ENCODE measurements at places on chromosomes 7 and 10. TPM values are rescaled to one million over a fixed set of nuclear protein-coding genes. Genes with fewer than 3 reads are reported as not detected.

GRCh38 chr10:1308962-1309616 lies 252.9 kb downstream of the WDR37 start:
- DNase-seq: no peak

The SFTPD gene
- 0.24 TPM for total RNA-seq

DNA sequence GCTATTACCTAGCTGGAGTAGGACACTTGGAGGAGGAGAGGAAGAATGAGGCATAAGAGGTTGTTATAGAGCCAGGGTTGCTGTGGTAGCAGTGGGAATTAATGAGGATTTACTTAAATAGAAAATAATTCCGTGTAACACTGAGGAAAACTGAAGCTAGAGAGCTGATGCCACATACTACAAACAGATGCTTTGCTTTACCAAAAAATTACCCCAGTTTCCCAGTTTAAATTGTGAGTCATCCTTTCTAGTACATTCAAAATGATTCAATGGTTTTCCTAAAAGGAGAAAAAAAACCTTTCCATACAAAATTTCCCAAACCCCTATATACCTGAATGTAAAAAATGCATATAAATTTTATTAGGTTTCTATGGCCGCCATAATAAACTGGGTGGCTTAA lies 58.3 kb downstream of the ZNF518A start:
- no peak for DNase-seq

DNA sequence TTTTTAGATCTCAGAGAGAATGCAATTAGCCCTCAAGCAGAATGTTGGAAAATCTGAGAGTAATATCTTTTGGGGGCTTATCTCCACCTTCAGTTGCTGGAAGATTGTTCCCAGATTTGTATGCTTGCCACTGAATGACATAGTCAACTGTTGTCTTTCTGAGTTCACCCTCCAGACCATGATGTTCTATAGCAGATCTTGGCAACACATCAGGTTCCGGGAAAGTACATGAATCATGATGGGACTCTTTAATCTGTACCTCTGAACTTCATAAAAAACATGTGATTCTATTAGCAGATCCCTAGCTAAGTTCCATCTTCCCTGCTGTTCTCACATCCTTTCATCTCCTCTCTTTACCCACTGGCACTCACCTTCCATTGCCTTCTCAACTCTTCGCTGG lies 68.9 kb downstream of the PLCE1 start:
- no peak for DNase-seq

GRCh38 chr10:96408201-96408600 lies 49.4 kb upstream of the OPALIN start:
- DNase-seq: no peak

DNA sequence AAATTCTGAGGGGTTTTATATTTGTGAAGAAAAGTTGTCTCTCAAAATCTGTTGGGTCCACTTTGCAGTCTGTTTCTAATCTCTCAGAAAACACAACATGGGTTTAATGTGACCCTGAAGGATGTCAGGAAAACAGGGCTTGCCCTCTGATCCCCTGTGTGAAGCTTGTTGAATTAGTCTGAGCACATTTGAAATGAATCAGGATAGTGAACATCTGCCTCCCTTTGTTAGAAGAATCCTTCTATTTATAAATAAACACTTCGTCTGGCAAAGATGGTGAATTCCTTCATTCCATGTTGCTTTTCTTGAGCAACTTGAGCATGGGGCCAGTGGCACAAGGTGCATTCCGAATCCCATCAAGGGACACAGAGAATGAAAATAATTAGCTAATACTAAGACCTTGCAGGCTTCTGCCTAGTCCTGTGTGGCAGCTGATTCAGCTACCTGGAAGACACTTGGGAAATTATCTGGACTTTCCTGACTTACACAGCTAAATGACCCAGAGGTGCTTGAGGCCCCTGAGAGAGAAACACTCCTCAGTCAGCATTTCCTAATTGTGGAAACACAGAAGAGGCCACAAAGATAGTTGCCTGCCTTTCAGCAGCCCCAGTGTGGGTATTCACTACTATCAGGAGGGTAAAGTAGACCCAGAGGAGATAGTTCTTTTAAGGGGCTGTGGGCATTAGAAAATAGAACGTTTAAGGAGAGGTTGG lies 305.5 kb downstream of the C7orf25 start:
- DNase-seq: no peak

DNA sequence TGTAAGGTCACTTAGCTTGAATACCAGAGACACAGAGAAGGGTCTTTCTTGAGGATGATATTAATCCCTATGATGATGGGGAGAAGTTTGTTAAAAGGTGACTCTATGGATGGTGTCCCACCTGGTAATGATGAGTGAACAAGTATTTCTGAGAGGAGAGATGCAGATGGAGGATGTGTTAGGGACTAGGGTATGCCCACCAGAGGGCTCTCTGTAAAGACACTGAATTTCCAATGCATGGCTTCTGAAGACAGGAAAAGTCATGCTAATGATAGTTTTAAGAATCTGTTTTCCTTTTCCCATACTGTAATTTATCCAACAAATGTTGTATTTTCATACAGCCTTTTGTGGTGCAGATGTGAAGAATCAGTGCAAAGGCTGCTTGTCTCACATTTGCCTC lies 1250.9 kb upstream of the CELF2 start:
- no peak for DNase-seq

GRCh38 chr7:73704640-73705550 lies 14.6 kb downstream of the STX1A start:
- DNase-seq: no peak

GRCh38 chr10:122490268-122490667 lies 28.9 kb downstream of the HTRA1 start:
- no peak for DNase-seq

The HMX2 gene
- 0.35 TPM for total RNA-seq

The LAMB1 gene
- total RNA-seq: 75.8 TPM

DNA sequence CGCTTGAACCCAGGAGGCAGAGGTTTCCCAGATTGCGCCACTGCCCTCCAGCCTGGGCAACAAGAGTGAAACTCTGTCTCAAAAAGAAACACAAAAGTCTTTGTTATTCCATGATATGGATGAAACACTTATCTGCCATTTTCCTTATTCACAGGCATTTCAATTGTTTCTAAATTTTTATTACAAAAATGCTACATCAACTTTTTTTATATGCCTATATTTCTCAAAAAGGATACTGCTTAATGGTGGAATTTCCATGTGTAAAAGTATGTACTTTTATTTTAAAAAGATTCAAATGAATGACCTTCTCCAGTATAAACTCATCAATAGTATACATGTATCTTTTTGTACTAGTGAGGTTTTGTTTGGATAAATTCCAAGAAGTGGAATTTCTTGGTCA lies 41.9 kb upstream of the STMP1 start:
- DNase-seq: no peak

DNA sequence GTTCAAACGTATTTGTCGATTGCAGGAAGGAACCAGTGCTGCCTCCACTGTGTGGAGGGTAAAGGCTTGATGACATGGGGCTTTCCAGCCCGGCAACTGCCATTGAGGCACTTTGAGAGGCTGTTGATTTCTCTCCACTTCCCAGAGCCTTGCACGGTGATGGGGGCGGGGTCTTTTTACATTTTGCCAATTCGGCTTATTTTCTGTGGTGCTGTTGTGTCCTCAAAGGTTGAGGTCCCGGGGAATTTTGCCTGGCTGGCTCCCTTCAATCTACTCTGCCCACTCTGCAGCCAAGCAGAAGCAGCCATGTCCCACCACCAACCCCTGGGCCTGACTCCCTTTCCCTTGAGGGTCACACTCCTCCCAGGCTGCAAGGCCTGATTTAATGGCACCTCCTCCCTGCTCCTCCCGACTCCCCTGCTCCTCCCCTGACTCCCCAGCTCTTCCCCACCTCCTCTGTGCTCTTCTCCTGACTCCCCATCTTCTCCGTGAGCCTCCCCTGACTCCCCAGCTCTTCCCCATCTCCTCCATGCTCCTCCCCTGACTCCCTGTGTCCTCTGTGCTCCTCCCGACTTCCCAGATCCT lies 39.0 kb downstream of the OAT start:
- DNase-seq: no peak

DNA sequence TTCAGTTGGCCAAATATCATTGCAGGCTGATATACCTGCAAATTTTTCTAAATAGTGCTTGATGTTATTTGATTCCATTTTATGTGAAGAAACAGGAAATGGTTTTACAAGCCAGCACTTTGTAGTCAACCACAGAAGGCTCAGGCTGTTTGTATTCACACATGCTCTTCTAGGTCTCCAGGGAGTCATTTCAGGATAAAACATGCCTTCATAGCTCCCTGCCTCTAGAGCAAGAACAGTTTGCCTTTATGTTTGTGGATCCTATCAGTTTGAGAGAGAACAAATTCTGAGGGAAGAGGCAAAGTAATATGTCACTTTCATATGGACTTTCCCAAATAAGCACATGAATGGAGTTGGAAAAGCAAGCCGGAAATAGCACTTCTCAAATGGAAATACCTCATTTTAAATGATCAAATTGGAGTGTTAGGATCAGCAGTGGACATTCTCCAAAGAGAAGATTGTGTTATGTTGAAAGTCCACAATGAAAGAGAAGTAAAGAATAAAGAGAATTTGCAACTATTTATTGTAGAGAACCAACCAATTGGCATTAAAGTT lies 277.6 kb downstream of the KCND2 start:
- DNase-seq: no peak

GRCh38 chr10:95655571-95656290 lies 780 bp downstream of the ALDH18A1 start:
- DNase-seq: no peak

DNA sequence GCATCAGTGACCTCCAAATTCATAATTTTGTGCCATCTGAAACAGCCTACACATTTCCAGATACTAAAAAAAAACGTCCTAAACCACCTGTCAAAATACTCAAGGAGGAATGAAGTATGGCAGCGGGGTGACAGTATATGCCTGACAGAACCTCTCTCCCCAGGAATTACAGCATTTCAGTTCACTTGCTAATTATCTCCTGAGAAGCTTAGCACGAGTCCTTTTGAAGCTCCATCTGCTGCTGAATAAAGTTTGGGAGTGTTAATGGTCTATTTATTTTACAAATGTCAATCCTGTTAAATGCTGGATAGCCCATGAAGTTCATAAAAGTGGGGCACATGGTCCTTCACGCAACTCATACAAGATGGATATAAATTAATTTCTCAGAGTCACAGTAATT lies 29.4 kb upstream of the ANLN start:
- peak; percentile 32 for DNase-seq

GRCh38 chr10:4353964-4354363 lies 472.0 kb upstream of the AKR1E2 start:
- no peak for DNase-seq

The POU6F2 gene
- total RNA-seq: 1.9 TPM

The AKR1C8 gene
- not detected for total RNA-seq

The GIMAP1 gene
- total RNA-seq: not detected

- DNase-seq: no peak
These were observed 4.1 kb downstream of the LAMB1 start for GRCh38 chr7:107998660-107999480.

DNA sequence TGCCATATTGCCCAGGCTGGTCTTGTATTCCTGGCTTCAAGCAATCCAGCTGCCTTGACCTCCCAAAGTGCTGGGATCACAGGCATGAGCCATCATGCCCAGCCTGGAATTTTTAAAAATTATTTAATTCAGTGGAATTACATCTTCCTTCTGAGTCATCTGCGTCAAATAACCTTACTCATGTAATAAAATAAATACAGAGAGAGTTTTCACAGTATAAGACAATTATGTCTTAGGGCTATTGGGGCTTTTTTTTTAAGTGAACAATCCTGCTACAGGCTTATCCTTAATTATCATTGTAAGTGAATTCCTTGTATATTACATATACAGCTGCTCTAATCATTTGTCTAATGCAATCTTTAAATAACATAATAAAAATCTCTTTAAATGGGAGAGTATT lies 108.3 kb downstream of the MAPK8 start:
- no peak for DNase-seq

The DEPP1 gene
- 1.7 TPM for total RNA-seq

The CCDC136 gene
- 28.7 TPM for total RNA-seq

GRCh38 chr7:129835569-129835968 lies 117.2 kb downstream of the UBE2H start:
- DNase-seq: no peak

DNA sequence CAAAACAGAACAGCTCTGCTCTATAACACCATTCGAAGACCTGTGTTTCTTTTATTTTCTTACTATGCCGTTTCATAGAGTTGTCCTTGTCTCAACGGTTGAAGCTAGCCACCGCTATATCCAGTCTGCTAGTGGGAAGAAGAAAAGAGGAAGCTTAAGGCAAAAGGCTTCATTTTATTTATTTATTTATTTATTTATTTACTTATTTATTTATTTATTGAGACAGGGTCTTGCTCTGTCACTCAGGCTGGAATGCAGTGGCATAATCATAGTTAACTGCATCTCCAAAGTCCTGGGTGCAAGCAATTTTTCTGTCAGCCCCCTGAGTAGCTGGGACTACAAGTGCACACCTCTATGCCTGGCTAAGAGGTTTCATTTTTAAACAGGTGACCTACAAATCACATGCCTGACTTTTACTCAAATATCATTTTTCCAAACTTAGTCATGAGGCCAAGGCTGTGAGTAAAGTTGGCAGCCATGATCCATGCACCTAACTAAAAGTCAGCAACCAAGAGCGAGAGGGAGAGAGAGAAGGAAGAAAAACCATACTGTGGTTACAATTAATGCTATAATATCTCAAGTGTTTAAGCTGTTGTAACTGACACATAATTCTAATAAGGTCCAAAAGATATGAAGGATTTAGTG lies 1305.3 kb upstream of the LRRTM3 start:
- DNase-seq: no peak

DNA sequence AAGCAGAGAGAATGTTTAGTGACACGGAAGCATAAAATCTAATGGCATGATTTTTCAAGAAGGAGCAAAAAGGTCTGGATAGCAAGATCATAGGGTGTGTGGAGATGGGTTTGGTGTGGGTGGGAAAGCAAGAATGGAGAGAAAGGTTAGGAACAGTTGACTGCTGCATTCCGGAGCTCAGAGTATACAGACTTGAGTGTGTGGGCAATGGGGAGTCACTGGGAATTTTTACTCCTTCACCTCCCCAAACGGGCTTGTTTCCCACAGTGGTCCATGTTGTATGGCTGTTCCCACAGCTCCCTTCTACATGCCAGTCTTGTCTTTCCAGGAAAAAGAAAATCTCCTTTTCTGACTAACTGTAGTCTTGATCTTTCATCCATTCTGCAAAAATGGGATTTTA lies 122.1 kb downstream of the CDK6 start:
- no peak for DNase-seq

- DNase-seq: no peak
These were observed 77.5 kb downstream of the HTR5A start for GRCh38 chr7:155147624-155148023.

DNA sequence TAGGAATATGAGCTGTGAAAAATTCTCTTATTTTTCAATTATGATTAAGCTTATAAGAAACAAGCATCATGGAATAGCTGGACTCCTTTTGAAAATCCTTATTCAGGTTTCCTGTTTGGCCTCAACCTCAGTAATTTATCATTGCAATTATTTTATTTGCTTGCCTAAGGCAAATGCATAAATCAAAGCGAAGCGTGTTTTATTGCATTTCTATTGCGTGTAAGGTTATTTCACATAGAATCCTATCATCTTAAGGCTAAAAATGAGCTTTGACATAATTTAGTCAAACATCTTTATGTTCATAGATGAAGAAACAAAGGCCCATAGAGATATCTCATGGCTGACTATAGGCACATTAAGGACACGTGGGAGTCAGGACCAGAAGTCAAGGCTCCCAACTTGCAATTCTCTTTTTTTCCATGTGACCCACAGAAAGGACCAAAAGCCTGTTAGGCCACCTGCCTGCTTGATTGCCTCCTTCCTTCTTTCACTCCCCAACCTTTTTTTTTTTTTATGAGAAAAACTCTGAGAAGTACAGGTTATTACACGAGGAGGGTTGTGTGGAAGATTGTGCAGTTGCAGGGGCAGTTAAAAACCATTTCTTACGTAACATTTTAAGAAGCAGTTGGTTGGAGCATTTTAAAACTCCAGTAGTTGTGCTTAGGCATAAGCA lies 261.0 kb downstream of the HDAC9 start:
- DNase-seq: no peak

The LIPK gene
- not detected for total RNA-seq
